ENCODE measurements at places on chromosomes 7 and 10.
A peak's percentile ranks its signal among the peaks of the same experiment; 100 is the strongest.

- no peak for DNase-seq
Measured at GRCh38 chr7:151889406-151890354, 12.8 kb upstream of the PRKAG2 start.

- DNase-seq, result peak; percentile 61
Measured at GRCh38 chr10:14545827-14546226, 215.1 kb upstream of the FRMD4A start.

DNA sequence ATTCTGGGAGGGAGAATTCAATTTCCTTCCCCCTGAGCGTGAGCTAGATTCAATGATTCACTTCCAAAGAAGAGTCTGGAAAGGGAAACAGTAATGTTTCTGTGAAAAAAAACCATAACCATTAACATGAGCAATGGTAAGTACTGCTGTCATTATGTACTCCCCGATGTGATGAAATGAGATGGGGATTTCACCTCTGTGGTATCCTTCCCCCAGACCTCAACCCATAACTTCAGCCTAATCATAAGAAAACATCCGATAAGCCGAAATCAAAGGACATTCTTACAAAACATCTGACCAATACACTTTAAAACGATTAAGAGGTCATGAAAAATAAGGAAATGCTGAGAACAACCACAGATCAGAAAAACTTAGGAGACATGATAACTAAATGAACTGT is 27.2 kb downstream of the EZH2 start:
- no peak for DNase-seq

- DNase-seq, result peak; percentile 17
Measured at GRCh38 chr10:80122746-80123145, 9.8 kb upstream of the PLAC9 start.

GRCh38 chr7:80018941-80019808 is 115.5 kb upstream of the GNAI1 start:
- peak; percentile 72 for DNase-seq

GRCh38 chr7:28853834-28854749 is 104.0 kb downstream of the TRIL start:
- peak; percentile 87 for DNase-seq

DNA sequence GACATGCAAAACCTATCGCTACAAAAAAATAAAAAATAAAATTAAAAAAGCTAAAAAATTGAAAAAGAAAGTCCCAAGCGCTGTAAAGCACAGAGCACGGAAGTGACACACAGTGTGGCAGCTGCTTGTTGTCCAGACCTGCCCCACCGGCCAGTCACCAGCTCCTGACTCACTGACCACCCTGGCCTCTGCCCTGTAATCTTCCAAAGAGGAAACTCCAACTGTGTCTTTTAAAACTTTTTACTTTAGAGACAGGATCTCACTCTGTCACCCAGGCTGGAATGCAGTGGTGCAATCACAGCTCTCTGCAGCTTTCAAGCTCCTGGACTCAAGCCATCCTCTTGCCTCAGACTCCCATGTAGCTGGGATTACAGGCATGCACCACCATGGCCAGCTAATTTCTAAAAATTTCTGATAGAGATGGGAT is 23.6 kb downstream of the GNA12 start:
- peak; percentile 90 for DNase-seq

GRCh38 chr7:38824948-38825347 is 84.0 kb downstream of the VPS41 start:
- no peak for DNase-seq

DNA sequence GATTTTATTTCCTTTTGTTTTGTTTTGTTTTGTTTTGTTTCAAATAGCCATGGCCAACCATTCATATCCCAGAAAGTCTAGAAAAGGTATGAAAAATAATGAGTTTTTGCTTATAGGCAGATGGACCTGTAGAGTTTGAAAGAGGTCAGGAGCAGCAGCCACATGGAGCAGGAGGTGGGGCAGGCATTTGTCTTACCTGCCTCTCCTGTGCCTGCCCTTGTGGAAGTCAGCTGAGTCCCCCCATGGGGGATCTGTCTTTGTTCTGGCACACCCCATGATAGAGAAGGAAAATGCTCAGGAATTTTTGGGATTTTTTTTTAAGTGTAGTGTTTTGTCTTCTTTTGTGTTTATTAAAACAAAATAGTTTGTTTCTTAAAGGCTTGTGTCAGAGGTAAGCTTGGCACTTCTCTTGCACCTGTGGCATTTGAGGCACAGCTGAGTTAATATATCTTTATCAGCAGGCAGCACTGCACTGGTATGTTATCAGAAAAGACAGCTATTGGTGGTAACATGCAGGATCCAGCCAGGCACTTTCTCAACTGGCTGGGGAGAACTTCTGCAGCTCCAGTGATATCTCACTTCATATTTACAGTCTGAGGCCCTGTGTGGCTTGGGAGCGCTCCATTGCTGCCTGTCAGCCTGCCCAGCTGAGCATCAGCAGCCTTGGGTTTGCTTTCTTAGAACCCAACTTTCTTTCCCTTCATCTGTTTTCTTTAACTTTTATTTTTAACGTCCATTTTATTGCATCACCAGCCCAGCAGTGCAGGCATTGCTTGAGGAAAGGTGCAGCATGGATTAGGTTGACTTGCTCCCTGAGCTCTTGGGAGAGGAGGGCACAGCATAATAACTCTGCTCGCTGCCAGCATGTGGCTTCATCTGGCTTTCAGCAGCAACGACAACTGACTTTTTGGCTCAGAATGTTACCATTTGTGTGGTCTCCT is 44.4 kb downstream of the LRRC4 start:
- no peak for DNase-seq

- DNase-seq, result no peak
Measured at GRCh38 chr10:124101351-124101750, 8.0 kb upstream of the CHST15 start.

GRCh38 chr10:112775381-112775780 is 174.7 kb upstream of the TCF7L2 start:
- DNase-seq, result peak; percentile 37

DNA sequence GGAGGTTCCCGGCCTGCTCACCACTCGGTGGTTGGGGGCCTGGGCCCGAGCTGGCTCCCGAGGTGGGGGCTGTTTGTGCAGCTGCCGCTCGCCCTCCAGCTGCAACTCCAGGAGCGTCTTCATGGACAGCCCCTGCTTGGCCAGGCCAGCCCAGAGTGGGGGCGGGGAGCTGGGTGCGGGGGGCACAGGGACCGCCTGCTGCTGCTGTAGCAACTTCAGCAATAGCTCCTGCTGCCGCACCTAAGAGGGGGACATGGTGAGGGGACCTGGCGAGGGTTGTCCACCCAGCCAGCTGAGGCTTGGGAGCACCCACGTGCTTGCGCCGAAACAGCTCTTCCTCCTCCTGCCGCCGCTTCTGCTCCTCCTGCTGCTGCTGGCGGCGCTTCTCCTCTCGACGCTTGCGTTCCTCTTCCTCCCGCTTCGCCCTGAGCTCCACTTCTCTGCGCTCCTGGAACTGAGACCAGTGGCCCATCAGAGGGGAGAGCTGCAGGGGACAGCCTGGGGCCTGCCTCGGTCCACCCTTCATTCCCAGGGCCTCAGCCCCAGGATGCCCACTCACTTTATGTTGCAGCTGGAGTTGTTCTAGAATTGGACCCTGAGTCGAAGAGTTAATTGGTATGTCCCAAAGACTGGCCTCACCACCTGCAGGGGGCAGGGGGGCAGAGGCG is 9.6 kb downstream of the GNB2 start:
- DNase-seq, result no peak

DNA sequence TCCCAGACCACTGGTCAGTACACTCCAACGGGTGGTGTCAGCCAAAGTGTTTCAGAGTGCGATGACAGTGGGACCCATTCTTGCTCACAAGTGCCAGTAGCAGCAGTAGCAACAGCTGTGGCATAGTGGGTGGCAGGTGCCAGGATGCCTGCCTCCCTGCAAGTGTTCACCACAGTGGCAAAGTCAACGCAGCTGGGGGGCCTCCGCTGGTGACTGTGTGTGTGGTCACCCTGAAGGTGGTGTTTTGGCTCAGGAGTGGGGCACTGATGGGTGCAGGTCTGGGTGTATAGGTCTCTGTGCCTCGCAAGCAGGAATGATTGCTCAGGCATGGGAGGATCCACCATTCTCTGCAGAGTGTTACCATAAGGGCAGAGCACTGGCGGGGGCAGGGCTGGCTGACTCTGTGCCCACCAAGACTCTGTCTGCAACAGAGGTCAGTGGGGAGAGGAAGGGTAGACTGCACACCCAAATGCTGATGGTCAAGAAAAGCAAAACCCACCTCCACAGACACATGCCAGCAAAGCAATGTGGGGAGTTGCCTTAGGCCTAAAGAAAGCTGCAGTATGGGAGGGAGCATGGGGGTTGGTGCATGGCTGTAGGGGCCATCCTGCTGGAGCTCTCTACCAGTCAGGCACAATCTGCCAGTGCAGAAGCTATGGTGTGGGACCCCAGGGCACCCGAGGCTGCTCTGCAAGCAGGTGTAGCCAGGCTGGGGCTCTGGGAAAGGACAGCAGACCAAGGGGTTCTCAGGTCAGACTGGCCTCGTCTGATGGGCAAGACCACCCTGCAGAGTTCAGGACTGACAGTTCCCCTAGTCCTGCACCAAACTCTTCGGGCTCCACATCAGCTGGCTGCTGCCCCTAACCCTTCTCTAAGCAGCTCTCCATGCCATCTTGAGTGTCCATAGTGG is 368.1 kb downstream of the CTNNA3 start:
- DNase-seq, result no peak

GRCh38 chr10:129932751-129933433 is 31.2 kb downstream of the EBF3 start:
- DNase-seq, result no peak

DNA sequence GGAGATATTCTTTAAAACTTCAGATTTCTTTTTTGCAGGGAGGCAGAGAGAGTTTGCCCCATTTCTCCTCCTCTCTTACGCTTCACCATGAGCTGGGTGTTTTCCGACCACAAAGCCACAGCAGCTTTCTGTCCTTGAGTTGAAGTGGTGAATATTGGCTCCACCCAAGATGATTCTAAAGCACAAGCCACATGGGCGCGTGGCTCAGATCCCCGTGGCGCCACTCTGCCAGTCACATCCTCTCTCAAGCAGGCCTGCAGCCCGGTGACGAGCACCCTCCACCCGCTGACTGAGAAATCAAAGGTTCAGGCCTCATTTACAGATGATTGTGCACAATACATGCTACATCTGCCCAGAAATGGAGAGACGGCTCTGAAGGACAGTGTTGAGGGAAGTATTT is 27.6 kb upstream of the RNF32 start:
- DNase-seq, result no peak

- DNase-seq, result peak; percentile 75
Measured at GRCh38 chr7:142412551-142413193, 154.8 kb upstream of the PRSS58 start.

DNA sequence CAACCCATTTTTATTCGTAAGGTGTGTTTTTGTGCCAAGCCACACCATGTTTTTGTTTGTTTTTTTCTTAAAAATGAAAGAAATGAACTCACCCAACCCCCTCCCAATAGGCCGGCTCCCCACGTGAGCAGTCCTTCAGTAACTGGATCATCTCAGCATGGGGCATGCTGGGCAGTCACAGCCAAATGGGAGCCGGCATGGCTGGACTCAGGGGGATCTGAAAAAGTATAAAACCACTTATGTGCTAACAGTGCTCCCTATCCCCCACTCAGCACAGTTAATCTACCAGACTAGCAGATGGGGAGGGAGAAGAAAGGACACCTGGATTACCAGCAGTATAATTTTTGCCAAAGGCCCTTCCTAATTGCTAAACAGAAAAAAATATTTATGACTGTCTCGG is 39.3 kb downstream of the BAZ1B start:
- no peak for DNase-seq

GRCh38 chr7:21908746-21909145 is 37.0 kb downstream of the CDCA7L start:
- no peak for DNase-seq

DNA sequence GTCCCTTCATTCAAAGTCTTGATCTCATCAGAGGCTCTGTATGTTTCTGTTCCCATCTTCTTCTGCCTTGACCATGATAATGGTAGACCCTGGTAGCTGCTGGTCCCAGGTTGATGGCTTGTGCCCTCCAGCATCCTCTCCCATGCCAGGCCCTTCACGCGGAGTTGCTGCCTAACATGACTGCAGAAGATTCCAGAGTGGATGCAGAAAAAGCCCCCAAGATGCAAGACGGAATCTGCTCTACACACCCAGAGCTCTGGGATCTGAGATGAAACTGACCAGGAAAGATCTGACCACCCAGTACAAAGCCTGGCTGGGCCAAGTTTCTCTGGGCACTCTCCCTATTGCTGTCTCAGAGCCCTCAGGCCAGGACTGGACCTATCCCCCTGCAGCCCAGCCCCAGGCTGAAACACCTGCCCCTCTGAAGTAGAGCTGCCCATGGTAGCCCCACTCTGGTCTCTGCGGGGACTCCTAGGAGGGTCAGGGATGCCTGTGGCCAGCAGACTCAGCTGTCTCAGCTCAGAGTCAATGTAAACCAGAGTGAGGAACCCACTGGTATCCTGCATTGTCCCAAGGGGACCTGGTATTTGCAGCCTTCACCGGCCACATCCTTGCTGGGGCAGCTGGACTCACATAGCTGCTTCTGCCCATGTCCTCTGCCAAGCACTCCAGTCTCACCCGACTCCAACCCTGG is 9.5 kb upstream of the FRMD4A start:
- DNase-seq, result no peak

DNA sequence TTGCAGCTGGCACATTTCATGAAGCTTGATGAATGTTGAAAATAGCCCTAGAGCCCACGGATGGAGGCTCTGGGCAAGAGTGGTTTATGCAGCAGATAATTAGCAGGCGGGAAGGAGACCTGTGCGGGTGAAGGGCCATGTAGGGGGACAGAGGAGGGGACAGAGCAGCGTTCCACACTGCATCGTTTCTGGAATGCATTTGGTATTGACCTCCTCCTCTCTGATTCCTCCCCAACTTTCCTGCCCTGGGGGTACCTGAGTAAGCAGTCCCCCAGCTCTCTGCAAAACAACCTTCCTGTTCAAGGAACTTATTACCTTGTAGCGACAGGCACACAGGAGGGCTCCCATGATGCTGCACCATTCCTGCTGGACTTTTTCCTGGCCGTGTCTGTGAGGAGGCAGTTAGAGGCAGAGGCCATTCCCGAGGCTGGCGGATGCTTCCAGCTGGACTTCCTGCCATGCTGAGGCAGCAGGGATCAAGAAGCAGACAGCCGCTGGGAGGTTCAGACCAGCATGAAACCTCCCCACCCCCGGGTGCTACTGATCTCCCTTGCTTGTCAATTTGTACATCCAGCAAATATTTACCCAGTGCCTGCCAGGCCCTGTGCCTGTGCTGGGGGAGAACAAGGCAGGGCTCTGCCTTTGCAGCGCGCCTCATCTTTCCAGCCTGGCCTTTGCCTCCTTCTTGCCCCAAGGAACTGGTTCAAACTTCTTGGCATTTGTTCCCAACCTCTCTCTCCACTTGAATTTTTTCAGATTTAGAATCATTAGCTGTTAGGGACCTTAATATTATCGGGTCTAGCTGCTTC is 28.7 kb downstream of the SLC29A3 start:
- no peak for DNase-seq

DNA sequence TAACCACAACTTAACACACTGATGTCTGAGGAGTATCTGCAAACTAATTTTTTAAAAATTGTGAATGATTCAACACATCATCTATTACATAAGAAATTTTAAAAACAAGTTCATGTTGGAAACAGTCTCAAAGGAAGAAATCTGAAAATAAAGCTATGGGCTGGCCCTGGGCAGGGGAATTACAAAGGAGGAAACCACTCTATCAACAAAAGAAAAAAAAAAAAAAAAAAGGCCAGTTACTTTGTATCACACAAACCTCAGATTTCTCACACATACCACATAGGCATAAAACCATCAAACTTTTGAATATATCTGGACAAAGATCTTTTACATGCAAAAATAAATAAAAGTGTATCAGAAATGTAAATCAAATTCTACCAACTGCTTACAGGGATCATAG is 20.8 kb downstream of the TIAL1 start:
- no peak for DNase-seq

- DNase-seq, result no peak
Measured at GRCh38 chr7:81231301-81231838, 312.5 kb upstream of the SEMA3C start.
